ENCODE measurements at places on chromosomes 11 and 22.
A peak's percentile ranks its signal among the peaks of the same experiment; 100 is the strongest.

- DNase-seq, result no peak
These were observed 100.6 kb downstream of the WNT7B start for GRCh38 chr22:45876136-45877035.

- no peak for DNase-seq
These were observed 116.6 kb downstream of the LARGE1 start for GRCh38 chr22:33803371-33804282.

GRCh38 chr22:46072110-46072881 lies 78.0 kb upstream of the PPARA start:
- peak; percentile 43 for DNase-seq

DNA sequence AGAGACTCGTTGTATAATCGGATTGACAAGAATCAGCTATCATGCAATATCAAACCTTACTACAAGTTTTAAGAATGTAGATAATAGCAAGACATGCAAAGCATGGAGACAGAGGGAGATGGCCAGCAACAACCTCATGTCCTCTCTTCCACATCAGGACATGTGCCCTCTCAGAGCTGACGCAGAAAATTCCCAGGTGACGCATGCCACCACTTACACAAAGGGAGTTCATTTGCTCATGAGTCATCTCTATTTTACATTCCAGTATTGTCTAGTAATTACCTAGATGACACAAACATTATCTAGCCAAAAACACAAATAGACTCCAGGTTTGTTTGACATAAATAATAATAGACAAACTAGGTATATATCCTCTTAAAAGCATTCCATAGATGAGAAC lies 38.1 kb upstream of the OPCML start:
- no peak for DNase-seq

- no peak for DNase-seq
These were observed 34.3 kb downstream of the CYB5R2 start for GRCh38 chr11:7638710-7639642.

DNA sequence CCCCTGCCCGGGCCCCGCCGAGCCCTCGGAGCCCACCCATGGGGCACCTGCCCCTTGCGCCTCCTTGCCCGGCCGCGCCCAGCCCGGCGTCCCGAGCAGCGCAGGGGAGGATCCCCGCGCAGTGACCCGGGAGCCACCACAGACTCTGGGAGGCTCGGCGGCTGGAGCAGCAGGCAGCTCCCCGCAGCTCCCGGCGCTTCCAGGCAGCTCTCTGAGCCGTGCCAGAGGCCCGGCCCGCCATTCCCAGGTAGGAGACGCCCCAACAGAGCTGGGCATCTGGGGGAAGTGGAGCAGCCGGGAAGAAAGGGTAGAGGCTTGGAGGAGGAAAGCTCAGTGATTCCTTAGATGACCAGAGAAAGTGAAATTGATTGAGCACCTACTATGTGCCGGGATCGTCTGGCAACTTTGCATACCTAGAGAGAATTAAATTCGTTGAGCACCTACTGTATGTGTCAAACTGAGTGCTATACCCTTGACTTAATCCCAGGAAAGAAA lies 670 bp downstream of the RASD2 start:
- DNase-seq, result no peak

DNA sequence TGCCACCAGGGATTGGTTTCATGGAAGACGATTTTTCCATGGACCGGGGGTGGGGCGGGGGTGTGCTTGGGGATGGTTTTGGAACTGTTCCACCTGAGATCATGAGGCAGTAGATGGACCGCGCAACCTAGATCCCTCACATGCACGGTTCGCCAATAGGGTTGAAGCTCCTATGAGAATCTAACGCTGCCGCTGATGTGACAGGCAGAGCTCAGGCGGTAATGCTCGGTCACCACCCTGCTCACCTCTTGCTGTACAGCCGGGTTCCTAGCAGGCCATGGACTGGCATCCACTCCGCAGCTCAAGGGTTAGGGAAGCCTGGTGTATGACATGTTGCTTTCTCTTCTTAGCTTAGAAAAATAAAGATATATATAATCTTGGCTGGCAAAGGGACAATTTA lies 22.0 kb downstream of the RBX1 start:
- no peak for DNase-seq

DNA sequence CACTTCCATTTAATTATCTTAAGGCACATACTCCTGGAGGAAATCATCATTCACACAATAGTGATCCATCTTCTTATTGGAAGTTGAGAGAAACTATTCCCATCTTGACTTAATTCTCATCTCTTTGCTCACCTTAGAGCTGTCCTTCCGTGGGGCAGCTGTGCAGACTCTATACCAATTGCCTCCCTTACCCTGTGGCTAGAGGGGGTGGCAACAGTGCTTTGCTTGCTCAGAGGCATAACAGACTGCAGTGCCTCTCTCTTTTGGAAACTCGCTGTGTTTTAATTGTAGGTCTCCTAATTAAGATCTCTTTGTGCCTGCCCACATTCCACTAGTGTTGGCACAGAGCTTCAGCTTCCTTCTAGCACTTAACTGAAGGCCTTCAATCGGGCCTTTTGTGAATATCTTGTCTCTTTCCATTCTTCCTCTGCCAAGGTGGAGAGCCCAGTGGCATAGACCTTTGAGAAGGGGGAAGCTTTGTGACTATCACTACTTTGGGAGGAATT lies 5.5 kb downstream of the KMT2A start:
- DNase-seq, result no peak

GRCh38 chr11:3962406-3962840 lies 107.0 kb downstream of the STIM1 start:
- no peak for DNase-seq

DNA sequence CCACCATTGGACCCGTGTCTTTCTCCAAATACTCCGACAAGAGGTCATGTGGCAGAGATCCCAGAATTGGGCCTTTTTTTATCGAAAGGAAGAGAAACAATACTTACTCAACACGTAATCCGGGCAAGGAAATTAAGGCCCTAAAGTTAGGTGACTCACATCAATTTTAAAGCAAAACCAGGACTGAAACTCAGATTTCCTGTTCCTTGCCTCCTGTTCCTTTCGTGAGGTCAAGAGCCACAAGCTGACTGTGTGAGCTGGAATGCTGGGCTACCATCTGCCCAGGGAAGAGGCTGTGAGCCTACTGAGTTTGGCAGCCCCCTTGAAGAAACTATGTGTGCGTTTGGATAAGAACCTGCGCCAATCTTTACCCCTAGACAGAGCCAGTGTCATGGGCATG lies 27.1 kb upstream of the MRGPRX2 start:
- DNase-seq, result no peak

- peak; percentile 75 for DNase-seq
These were observed 8.3 kb upstream of the PPIL2 start for GRCh38 chr22:21657360-21658032.

- DNase-seq, result no peak
These were observed 7.6 kb downstream of the PLEKHB1 start for GRCh38 chr11:73653996-73654395.

GRCh38 chr22:26139310-26139709 lies 30.0 kb upstream of the SEZ6L start:
- DNase-seq, result no peak

GRCh38 chr11:6298605-6299004 lies 21.7 kb downstream of the CAVIN3 start:
- DNase-seq, result peak; percentile 12

- DNase-seq, result no peak
These were observed 10.7 kb upstream of the CD5 start for GRCh38 chr11:61091373-61092279.

DNA sequence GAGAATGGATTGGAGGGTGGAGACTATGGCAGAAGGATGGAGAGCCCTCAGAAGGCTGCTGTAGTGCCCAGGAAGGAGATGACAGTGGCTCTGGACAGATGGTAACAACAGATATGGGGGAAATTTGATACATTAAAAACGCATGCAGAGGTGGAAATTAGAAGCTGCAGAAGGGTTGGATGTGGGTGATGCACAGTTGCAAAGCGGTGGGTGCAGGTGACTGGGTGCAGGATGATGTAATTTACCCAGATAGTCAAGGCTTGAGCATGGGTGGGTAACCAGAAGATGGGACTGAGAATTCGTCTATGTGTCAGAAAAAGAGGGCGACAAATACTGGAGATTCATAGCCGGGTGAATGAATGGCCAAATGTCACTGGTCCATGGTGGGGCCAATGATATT lies 570.3 kb downstream of the MN1 start:
- no peak for DNase-seq

- no peak for DNase-seq
These were observed 304.0 kb upstream of the NARS2 start for GRCh38 chr11:78878631-78879030.

DNA sequence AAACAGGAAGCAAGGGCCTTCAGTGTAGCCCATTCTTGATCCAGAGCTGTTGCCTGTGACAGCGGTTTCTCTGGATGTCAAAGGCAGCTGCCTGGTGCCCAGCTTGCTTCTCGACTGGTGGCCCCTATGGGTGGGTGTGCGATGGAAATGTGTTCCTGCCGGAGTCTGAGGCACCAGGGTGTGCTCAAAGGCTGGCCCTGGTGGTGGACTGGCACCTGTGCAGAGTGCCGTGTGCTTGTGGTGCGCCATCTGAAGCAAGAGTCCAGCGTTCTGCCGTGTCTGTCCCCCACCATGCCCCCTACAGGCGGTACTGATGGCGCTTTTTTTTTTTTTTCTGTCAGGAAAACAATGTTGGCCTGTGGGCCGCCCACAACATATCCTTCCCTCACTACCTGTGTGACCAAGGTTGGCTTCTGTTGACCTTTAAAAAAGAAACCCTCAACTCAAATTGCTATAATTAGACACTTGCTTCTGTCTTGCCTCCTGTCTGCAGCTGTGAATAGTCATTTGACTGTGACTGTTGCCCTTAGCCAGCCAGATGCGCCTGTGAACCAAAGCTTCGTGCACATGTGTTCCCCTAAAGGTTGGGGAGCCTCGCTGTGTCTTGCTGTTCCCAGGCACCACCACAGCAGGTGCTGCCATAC lies 4.7 kb upstream of the RANBP1 start:
- no peak for DNase-seq

GRCh38 chr11:20654038-20654437 lies 15.3 kb upstream of the NELL1 start:
- no peak for DNase-seq

Data from natural killer cell (primary cell).